Vagina (tissue), 2 donors: ENCODE measurements at places on chromosomes 3 and 15. TPM values are rescaled to one million over a fixed set of nuclear protein-coding genes. Genes with fewer than 3 reads are reported as not detected.

GRCh38 chr3:127663151-127663550, 9.6 kb upstream of the ABTB1 start:
- H3K27me3 ChIP-seq, result no peaks in the 10 kb centered on the region
- DNase-seq, result no peak
- H3K4me3 ChIP-seq, result no peak overlapping the region
- no peak overlapping the region for H3K27ac ChIP-seq

DNA sequence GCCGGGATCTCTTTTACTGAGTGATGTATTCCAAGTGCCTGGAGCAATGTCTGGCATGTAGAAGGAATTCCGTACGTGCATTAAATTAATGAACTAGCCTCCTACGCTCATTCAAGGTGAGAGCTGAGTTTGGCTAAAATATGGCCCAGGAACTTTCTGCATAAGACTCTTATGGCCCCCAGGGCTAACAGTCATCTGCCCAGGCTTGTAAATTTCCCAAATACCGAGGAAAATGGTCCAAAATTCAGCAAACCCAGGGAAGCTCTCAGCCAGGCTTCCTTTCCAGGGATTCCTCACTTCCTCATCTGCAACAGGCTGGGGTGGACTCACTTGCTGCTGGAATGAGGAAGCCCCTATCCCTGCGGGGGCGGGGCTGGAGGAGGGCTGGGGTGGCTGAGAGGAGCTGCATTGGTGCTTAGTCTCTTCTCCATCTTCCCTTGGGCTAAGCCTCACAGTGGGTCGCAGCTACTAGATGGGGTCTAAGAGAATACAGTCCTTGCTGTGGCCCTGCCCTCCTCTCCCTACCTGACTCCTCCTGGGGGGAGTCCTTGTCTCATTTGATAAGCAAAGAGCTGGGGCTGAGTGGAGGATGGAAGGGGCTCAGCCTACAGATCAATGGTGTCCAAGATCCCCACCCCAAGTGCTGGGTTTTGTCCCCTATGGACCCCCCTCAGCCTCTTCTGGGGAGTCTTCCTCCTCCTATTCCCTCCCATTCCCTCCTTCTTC, 28.5 kb upstream of the APOD start:
- H3K4me3 ChIP-seq, result no peak overlapping the region
- no peaks in the 10 kb centered on the region for H3K36me3 ChIP-seq
- DNase-seq, result no peak
- peak overlapping the region; percentile 59 for H3K27ac ChIP-seq
- no peaks in the 10 kb centered on the region for H3K27me3 ChIP-seq

DNA sequence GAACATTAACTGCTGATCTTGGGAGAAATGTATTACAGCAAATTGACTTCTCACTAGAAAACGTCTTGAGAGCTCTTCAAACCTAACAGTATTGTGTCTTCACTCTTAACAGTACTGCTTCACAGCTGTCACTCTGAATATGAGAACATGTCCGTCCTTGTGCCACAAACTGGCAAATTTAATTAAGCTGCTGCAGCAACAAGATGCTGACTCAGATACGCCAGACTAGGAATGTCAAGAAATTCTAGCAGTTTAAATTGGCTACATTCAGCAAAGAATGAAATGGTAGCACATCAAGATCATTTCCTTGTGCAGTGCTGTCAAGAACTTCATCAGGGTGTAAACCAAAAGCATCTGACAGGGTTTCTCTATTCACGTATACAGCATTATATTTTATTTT, 7.6 kb downstream of the ICE2 start:
- peaks cover 18% of the 10 kb centered on the region for H3K36me3 ChIP-seq
- no peak overlapping the region for H3K4me3 ChIP-seq
- H3K27ac ChIP-seq, result no peak overlapping the region
- no peaks in the 10 kb centered on the region for H3K27me3 ChIP-seq

DNA sequence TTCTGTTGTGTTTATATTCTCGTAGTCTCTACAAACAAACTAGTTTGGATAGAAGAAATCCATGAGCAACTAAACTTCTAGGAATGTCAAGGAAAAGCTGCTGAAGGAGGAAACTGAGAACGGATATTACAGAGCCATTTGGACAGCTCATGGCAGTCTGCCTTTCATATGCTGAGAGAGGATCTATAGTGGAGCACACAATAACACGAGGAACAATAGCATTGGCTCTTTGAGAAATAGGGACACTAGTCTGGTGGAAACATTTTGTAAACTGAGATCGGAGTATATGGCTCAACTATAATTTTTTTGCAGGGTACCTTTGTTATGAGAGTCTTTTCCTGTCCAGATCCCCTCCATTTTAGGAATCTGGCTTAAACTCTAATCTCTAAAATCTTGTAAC, 200.5 kb downstream of the CLSTN2 start:
- H3K4me1 ChIP-seq, result no peaks in the 10 kb centered on the region
- no peak overlapping the region for H3K4me3 ChIP-seq
- no peak overlapping the region for H3K27ac ChIP-seq
- no peaks in the 10 kb centered on the region for H3K36me3 ChIP-seq

GRCh38 chr3:109384164-109384563, 46.8 kb upstream of the DPPA4 start:
- H3K4me3 ChIP-seq, result no peak overlapping the region
- H3K27ac ChIP-seq, result no peak overlapping the region
- no peaks in the 10 kb centered on the region for H3K27me3 ChIP-seq
- H3K36me3 ChIP-seq, result no peaks in the 10 kb centered on the region
- no peaks in the 10 kb centered on the region for H3K4me1 ChIP-seq

DNA sequence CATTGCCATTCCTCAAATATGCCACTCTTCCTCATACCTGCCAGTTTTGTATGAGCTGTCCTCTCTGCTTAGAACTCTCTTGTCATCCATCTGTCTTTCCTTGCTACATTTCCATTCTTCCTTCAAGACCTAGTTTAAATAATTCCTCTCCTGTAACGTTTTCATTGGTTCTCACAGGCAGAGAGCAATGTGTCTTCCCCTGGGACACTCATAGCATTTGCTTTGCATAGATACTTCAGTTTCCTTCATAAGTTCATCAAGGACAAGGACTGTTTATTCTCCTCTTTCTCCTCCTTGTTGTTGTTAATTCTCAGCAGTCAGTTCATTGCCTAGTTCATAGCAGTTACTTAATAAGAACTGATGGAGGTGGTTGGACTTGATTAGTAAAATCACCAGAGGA, 10.5 kb downstream of the NR2C2 start:
- peaks cover 17% of the 10 kb centered on the region for H3K4me1 ChIP-seq
- no peak for DNase-seq
- no peak overlapping the region for H3K27ac ChIP-seq
- no peaks in the 10 kb centered on the region for H3K36me3 ChIP-seq
- no peak overlapping the region for H3K4me3 ChIP-seq

- no peaks in the 10 kb centered on the region for H3K27me3 ChIP-seq
- H3K36me3 ChIP-seq, result no peaks in the 10 kb centered on the region
- H3K27ac ChIP-seq, result no peak overlapping the region
- DNase-seq, result no peak
- no peak overlapping the region for H3K4me3 ChIP-seq
- no peaks in the 10 kb centered on the region for H3K4me1 ChIP-seq
These were observed 296.2 kb downstream of the CHL1 start for GRCh38 chr3:492586-493316.

- no peaks in the 10 kb centered on the region for H3K27me3 ChIP-seq
- DNase-seq, result no peak
- no peaks in the 10 kb centered on the region for H3K36me3 ChIP-seq
- no peaks in the 10 kb centered on the region for H3K4me1 ChIP-seq
These were observed 450.6 kb upstream of the TGFBR2 start for GRCh38 chr3:30155755-30156154.

GRCh38 chr3:178465260-178466180, 70.7 kb upstream of the KCNMB2 start:
- no peaks in the 10 kb centered on the region for H3K36me3 ChIP-seq
- H3K27ac ChIP-seq, result no peak overlapping the region

- peak overlapping the region; percentile 99 for H3K27ac ChIP-seq
- no peak for DNase-seq
- H3K27me3 ChIP-seq, result no peaks in the 10 kb centered on the region
- H3K4me1 ChIP-seq, result peaks cover 37% of the 10 kb centered on the region
These were observed 891 bp upstream of the NR1D2 start for GRCh38 chr3:23944007-23944783.

GRCh38 chr3:183116025-183116614, 16.8 kb upstream of the MCCC1 start:
- H3K27me3 ChIP-seq, result no peaks in the 10 kb centered on the region
- no peak for DNase-seq
- no peaks in the 10 kb centered on the region for H3K4me1 ChIP-seq
- no peak overlapping the region for H3K27ac ChIP-seq
- H3K36me3 ChIP-seq, result no peaks in the 10 kb centered on the region

- no peak overlapping the region for H3K27ac ChIP-seq
- H3K4me1 ChIP-seq, result no peaks in the 10 kb centered on the region
- no peaks in the 10 kb centered on the region for H3K27me3 ChIP-seq
These were observed 55.9 kb upstream of the OXTR start for GRCh38 chr3:8825153-8825825.

- DNase-seq, result no peak
- no peak overlapping the region for H3K27ac ChIP-seq
- H3K4me3 ChIP-seq, result no peak overlapping the region
- H3K36me3 ChIP-seq, result no peaks in the 10 kb centered on the region
- H3K4me1 ChIP-seq, result peaks cover 7% of the 10 kb centered on the region
- no peaks in the 10 kb centered on the region for H3K27me3 ChIP-seq
These were observed 158.0 kb downstream of the CLSTN2 start for GRCh38 chr3:140092848-140093536.

DNA sequence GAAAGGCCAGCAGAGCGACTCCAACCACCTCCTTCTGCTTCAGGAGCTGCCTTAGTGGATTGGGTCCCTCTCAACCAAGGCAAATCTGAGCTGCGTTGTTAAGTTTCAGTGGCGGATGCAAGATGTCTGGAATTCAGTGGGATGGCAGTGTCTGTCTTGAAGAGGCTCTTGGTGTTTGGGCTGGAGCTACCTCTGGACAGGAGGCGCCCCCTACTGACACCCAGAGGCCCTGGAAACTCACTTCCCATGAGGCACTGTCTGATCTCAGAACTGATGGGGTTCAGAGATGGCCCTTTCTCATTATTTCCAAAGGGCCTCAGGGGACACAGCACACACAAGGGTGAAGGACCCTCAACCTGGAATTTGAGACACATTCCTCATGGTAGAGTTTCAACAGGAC, 6.0 kb upstream of the SLC28A1 start:
- no peak overlapping the region for H3K4me3 ChIP-seq
- DNase-seq, result no peak
- no peak overlapping the region for H3K27ac ChIP-seq
- H3K27me3 ChIP-seq, result no peaks in the 10 kb centered on the region
- H3K36me3 ChIP-seq, result no peaks in the 10 kb centered on the region
- H3K4me1 ChIP-seq, result no peaks in the 10 kb centered on the region

- H3K36me3 ChIP-seq, result no peaks in the 10 kb centered on the region
- no peaks in the 10 kb centered on the region for H3K4me1 ChIP-seq
- peak overlapping the region; percentile 20 for H3K4me3 ChIP-seq
- DNase-seq, result no peak
These were observed 63.7 kb downstream of the EDEM1 start for GRCh38 chr3:5251196-5251583.

GRCh38 chr3:46397111-46397510, 9.8 kb downstream of the CCR5AS start:
- H3K4me3 ChIP-seq, result no peak overlapping the region
- no peak for DNase-seq
- no peaks in the 10 kb centered on the region for H3K36me3 ChIP-seq
- no peaks in the 10 kb centered on the region for H3K27me3 ChIP-seq

DNA sequence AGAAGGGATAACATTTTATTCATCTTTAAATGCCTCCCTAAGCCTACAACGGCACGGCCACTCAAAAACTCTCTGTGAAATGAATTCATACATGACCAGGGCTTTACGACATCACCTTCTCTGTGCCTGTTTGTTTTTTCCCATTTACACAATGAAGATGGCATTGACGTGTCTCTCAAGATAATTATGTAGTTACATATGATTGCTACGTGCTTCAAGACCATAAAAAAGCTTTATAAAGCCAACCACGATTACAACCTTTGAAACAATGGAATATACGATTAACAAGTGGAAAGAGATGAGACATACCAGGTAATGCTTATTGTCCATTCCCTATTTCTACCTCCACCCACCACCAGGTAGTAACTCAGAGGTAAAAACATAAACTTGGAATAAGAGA, 168.4 kb downstream of the P3H2 start:
- DNase-seq, result no peak
- no peaks in the 10 kb centered on the region for H3K36me3 ChIP-seq
- no peak overlapping the region for H3K27ac ChIP-seq
- no peak overlapping the region for H3K4me3 ChIP-seq
- H3K27me3 ChIP-seq, result no peaks in the 10 kb centered on the region

- no peak for DNase-seq
- H3K4me3 ChIP-seq, result no peak overlapping the region
- H3K27me3 ChIP-seq, result no peaks in the 10 kb centered on the region
- H3K27ac ChIP-seq, result no peak overlapping the region
These were observed 260.0 kb downstream of the SI start for GRCh38 chr3:164818318-164818717.

GRCh38 chr15:96328181-96328876, 2.2 kb upstream of the NR2F2 start:
- no peak for DNase-seq
- peak overlapping the region; percentile 64 for H3K4me3 ChIP-seq
- no peaks in the 10 kb centered on the region for H3K36me3 ChIP-seq
- H3K27ac ChIP-seq, result peak overlapping the region; percentile 94

- H3K4me1 ChIP-seq, result peaks cover 12% of the 10 kb centered on the region
- no peaks in the 10 kb centered on the region for H3K27me3 ChIP-seq
- no peak overlapping the region for H3K4me3 ChIP-seq
- H3K36me3 ChIP-seq, result no peaks in the 10 kb centered on the region
- no peak for DNase-seq
- H3K27ac ChIP-seq, result no peak overlapping the region
These were observed 181.8 kb downstream of the MCTP2 start for GRCh38 chr15:94412979-94413746.

GRCh38 chr3:194487289-194488054, 670 bp upstream of the ATP13A3 start:
- no peaks in the 10 kb centered on the region for H3K36me3 ChIP-seq
- DNase-seq, result no peak
- H3K27ac ChIP-seq, result peak overlapping the region; percentile 84
- no peaks in the 10 kb centered on the region for H3K27me3 ChIP-seq

The PSTPIP1 gene
- total RNA-seq, result 13.3 TPM

The MESP2 gene
- total RNA-seq, result not detected

The VGLL3 gene
- 17.7 TPM for total RNA-seq

The FYCO1 gene
- 45.7 TPM for total RNA-seq

The IL5RA gene
- not detected for total RNA-seq

The NMD3 gene
- 49.1 TPM for total RNA-seq

The AADACL2 gene
- total RNA-seq, result 0.49 TPM

The EFCAB12 gene
- not detected for total RNA-seq

The FSTL1 gene
- 387 TPM for total RNA-seq

The AHSG gene
- not detected for total RNA-seq

The TRAT1 gene
- 0.98 TPM for total RNA-seq

The P2RY13 gene
- 0.98 TPM for total RNA-seq

The NANOGP8 gene
- total RNA-seq, result not detected

The DNAH1 gene
- 12.3 TPM for total RNA-seq

The RASL12 gene
- 85.7 TPM for total RNA-seq

The GOLGA6B gene
- not detected for total RNA-seq

The MUSTN1 gene
- total RNA-seq, result 30.2 TPM

The PPARG gene
- total RNA-seq, result 28.5 TPM
